Left renal cortex interstitium (tissue), 4 donors: ENCODE measurements at places on chromosomes 12 and 14. TPM values are rescaled to one million over a fixed set of nuclear protein-coding genes. Genes with fewer than 3 reads are reported as not detected.

Gene HOXC6
- 49.8 TPM for polyA plus RNA-seq

- no peak for DNase-seq
These were observed 49.4 kb downstream of the DGLUCY start for GRCh38 chr14:91163316-91163715.

Gene MAP1LC3B2
- 6.5 TPM for polyA plus RNA-seq

DNA sequence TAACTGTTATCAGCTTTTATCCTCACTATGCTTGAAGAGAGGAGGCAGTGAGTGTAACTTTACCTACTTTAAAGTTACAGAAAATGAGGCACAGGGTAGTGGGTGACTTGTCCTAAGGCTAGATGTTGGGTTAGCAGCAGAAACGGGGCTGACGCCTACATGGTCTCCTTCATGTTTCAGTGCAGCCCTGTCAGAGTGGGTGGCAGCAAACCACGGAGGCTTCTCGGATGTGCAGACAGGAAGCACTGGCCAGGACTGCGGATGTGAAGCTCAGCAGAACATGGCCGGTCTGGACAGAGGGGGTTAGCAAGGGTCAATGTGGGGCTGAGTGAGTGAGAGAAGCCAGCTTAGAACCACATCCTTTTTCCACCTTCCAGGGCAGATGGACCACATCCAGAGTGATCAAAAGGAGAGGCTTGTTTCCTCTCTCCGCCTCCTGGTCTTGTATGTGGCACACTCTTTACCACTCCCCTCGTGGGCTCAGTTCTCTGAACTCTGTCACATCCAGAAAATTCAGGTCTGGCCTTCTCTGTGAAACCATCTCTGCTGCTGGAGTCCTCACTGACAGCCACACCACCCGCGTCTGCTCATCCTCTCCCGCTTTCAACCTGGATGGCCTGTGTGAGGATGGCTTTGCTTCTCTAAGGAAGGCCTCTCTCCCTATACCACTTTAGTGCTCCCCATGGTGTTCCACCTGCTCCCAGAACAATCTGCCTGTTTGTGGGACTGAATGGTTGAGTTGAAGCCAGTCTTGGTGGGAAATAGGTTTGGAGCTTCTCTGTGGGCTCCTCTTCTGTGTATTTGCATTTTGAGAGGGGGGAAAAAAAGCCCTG, 14.1 kb downstream of the SUSD6 start:
- no peak for DNase-seq

Gene GPR65
- polyA plus RNA-seq, result 0.42 TPM

Gene KRT83
- not detected for polyA plus RNA-seq

DNA sequence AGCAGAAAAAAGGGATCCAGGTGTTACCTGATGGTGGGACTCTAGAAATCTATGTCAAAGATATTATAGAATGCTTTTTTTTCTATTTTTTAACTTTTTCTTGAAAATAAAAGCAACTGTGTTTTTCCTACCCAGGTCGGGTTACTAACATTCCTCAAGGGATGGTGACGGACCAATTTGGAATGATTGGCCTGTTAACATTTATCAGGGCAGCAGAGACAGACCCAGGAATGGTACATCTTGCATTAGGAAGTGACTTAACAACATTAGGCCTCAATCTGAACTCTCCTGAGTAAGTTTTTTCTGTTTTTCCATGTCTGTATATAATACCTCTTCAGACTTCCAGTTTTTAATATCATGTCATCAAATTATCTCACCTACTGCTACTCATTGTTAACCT, 27.6 kb upstream of the KCNMB4 start:
- no peak for DNase-seq

GRCh38 chr14:68569970-68570409, 222.9 kb downstream of the ZFP36L1 start:
- no peak for DNase-seq

DNA sequence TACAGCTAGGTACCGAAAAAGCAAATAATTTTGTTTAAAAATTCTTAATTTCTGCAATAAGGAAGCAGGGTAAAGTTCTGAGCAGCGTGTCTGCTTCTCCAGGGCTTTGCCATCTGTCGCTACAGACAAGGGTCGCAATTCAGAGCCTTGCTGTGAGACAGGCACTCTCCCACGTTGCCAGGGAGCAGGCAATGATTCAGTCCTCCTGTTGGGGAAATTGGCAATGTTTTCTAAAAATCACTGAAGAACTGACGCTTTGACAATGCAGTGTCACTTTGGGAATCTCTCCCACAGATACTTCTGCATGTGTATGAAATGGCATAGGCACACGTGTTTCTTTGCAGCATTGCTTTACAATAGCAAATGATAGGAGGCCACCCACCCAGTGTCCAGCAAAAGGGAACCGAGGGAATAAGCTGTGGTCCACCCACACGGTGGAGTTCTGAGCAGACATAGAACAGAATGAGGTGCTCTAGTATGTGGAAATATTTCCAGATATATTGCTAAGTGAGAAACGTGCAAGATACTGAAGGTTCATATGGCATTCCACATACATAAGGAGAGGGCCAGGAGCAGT, 16.0 kb upstream of the HIP1R start:
- no peak for DNase-seq

DNA sequence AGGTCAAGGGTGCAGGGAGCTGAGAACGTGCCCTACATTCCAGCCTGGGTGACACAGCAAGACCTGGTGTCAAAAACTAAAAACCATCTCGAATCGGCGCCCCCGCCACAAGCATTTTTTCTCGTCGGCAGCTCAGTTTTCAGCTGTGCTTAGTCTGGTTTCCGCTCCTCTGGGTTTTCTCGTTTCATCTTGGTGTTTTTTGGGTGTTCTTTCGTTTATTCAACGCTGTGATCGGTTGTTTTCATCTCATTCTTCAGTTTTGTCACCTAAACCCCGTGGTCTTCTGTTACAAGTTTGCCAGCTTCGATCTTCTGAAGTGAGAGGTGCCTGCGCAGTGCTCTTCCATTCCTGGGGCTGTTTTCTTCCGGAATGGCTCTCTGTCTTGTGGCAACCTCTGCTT, 41.4 kb downstream of the NOC4L start:
- no peak for DNase-seq

DNA sequence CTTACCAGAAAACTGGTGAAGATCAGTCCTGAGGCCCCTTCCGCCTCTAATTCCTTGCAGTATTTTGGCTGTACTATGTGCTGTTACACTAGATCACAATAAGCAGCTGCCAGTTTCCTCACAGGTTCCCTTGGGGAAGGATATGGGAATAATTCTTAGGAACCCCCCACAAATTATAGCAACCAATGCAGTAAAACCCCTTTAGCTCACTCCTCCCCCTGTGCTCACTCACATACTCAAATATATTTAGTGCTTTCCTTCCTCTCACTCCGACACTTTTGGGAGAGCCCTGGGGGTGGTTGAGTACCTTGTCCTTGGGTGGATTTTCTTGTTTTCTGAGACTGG, 162.7 kb downstream of the ETV6 start:
- no peak for DNase-seq

Gene CLEC14A
- polyA plus RNA-seq, result 20.6 TPM

Gene AICDA
- polyA plus RNA-seq, result 0.32 TPM

Gene ASB2
- polyA plus RNA-seq, result 0.59 TPM

DNA sequence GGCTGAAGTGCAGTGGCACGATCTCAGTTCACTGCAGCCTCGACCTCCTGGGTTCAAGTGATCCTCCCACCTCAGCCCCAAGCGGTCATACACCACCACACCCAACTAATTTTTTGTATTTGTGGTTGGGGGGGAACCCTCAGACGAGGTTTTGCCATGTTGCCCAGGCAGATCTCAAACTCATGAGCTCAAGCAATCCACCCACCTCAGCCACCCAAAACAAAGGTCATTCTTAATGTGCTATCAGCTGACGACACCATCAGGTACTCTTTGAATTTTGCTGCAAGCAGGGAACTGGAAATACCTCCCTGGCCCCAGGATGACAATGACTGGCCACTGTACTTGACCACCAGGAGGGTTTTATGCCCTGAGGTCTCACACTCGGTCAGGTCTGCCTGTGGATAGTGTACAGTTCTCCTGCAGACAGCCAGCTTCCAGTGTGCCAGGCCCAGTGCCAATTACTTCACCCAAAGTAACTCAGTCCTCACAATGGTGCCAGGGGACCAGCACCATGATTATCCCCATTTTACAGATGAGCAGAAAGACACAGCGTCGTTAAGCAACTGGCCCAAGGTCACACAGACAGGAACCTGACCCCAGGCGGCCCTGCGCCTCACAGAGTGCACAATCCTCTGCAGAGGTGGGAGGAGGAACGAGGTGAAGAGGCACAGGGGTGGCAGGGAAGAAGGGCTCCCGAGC, 42.9 kb downstream of the ITPK1 start:
- DNase-seq, result no peak

DNA sequence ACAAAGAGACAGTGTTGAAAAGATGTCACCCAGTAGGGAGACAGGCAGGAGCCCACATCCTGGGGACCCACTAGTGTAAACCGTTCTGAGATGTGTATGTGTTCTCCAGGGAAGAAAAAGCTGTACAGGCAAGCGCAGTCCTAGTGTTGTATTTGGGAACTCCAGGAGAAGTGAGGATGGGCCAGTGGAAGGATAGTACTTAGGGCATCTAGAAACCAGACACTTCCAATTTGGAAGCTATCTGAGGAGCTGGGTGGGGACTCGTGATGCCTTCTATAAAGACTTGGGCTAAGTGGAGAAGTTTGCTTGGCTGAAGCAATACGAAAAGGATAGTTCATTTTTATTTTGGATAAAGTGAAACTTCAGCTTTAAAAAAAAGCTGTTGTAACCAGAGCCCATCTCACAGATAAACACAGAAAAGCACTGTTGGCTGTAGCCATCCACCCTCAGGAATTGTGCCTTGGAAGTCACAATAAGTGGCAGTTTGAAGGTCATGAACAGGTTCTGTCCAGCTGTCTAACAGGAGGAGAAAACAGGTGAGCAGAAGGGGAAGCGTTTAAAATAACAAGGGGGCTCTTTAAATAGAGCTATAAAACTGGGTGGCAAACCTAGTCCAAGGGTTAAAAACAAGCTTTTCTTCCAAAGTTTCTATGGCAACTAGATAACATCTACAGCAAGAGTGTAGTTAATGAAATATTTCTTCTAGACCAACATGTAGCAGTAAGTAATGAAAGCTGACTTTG, 108.0 kb upstream of the ARHGAP5 start:
- DNase-seq, result no peak

Gene HPD
- 3.8 TPM for polyA plus RNA-seq

DNA sequence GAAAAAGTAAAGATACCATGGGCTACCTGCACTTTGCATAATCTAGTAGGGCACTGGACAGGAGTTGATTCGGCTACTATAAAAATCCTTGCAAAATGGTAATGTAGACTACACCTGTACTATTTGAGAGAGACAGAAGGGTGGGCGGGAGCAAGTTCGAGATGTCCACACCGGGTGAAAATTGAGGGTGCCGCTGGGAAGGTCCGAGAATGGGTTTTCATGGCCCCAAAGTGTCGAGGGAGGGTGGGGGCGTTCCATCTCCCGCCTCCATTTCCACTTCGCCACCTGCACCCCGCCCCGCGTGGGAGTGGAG, 648 bp downstream of the SNX6 start:
- no peak for DNase-seq

Gene MARCHF9
- 25.2 TPM for polyA plus RNA-seq

DNA sequence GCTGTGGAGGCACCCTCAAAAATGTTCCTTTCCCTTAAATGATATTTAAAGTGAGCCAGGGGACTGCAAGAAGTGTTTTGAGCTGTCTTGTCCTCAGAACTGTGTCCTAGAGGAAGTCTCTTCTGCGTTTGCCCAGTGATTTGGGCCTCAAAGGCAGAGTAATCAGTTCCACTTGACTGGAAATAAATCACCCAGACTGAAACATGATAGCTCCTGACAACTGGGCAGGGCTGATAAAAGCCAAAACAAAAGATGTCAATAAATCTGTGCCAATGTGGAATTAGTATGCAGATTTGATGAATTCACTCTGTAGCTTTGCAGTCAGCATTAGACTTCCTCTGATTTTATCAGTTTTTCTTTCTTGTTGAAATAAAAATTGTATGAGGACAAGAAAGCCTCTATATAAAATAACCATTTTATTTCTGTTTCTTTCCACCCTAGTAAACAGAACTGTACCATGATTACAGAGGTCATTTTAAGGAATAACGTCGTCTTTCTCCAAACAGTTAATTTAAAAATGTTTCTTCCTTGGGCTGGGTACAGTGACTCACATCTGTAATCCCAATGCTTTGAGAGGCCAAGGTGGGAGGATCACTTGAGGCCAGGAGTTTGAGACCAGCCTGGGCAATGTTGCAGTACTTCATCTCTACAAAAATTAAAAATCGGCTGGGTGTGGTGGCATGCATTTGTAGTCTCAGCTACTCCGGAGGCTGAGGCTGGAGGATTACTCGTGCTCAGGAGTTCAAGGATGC, 180.8 kb downstream of the ERC1 start:
- DNase-seq, result no peak

GRCh38 chr14:61557262-61557661, 138.1 kb upstream of the HIF1A start:
- no peak for DNase-seq

Gene PLXNC1
- polyA plus RNA-seq, result 5.3 TPM

DNA sequence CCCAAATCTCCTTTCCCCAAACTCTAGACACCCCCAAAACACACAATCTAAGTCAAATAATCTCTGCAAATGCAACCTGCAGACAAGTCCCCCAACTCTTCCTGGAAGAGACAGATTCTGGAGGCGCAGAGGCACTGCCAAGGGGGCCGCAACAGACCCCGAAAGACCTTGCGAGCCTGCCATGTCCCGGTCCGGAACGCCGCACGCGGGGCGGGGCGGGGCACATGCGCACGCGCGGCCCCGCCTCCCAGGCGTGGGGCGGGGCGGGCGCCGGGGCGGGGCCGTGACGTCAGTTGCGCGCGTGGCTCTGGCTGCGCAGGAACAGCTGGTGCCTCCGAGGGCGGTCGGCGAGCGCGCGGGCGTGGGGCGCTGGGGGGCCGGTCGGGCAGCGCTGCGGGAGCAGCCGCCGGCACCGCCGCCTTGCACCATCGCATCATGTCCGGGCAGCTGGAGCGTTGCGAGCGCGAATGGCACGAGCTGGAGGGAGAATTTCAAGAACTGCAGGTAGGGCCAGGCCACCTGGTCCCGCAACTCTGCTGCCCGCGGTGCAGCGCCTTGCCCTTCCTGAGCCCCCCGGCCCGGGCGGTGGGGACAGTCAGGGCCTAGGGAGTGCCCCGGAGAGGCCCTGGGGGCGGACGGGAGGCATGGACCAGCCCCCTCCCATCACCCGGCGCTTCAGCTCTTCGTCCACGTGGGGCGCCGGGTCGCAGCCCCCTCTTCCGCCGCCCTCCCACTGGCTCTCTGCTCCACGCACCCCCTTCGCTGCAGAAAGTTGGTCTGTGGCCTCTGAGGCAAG, at the start of gene TMEM120B:
Gene TMEM120B (plus strand): TSS at position 292 of the 796 bp plus-strand sequence. CDS start 144 bp downstream, at position 436.
- DNase-seq, result no peak

DNA sequence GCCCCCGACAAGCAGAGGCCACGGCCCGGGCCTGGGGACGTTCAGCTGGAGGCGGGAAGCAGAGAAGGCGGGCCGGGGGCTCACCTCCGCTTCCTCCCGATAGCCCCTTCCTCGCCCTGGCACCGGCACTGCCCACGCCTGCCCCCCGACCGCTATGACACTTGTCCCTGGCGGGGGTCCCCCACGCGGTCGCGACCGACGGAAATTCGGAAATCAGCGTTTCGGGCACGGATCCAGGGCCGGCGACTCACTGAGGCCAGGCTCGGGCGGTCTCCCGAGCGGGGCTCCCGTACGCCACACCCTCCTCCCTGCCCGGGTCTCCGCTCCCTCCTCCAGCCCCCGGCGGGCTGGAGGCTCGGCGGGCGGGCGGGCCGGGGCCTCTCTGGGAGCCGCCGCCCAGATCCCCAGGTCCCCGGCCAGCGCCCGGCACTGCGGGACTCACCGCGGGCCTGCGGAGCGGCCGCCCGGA, 581 bp downstream of the PITPNM2 start:
- DNase-seq, result no peak

GRCh38 chr12:76259660-76260389, 88.4 kb downstream of the BBS10 start:
- no peak for DNase-seq
